ENCODE measurements at places on chromosomes 7 and 10. TPM values are rescaled to one million over a fixed set of nuclear protein-coding genes. Genes with fewer than 3 reads are reported as not detected.

SPDYE11 gene
- total RNA-seq = not detected

CPN1 gene
- total RNA-seq = not detected

CXCL12 gene
- not detected for total RNA-seq

FKBP6 gene
- not detected for total RNA-seq

ASB10 gene
- total RNA-seq = not detected

MRPL32 gene
- total RNA-seq = 56.8 TPM

IDI2 gene
- not detected for total RNA-seq

SOSTDC1 gene
- total RNA-seq = not detected

TAS2R41 gene
- total RNA-seq = not detected

IGF2BP3 gene
- total RNA-seq = 2.2 TPM

MLXIPL gene
- total RNA-seq = not detected

PLXNA4 gene
- total RNA-seq = 5.9 TPM

C7orf33 gene
- not detected for total RNA-seq

LEP gene
- total RNA-seq = not detected

C7orf57 gene
- total RNA-seq = not detected

NKX1-2 gene
- total RNA-seq = not detected
